ENCODE measurements at places on chromosomes 1 and 21.

GRCh38 chr1:241639623-241640148 is 483 bp downstream of the CHML start:
- DNase-seq = no peak

DNA sequence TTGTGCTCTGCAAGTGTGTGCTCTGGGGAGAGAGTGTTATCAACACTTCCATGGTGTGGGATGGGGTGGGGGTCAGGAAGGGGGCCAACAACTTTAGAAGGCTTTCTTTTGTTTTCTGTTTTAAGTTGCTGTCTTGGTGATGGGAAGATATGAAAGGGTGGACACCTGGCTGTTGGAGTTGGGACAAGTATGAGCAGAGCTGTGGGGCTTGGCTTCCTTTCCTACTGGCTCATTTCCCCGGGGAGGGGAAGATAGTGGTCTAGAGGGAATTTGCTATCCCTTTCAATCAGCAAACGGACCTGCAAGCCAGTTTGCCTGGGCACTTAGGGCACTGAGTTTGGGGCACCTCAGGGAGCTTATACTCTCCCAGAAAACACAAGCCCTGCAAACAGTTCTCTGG is 19.2 kb downstream of the IER5 start:
- no peak for DNase-seq

- DNase-seq = peak; percentile 55
Measured at GRCh38 chr21:42198929-42199867, 19.7 kb upstream of the ABCG1 start.

DNA sequence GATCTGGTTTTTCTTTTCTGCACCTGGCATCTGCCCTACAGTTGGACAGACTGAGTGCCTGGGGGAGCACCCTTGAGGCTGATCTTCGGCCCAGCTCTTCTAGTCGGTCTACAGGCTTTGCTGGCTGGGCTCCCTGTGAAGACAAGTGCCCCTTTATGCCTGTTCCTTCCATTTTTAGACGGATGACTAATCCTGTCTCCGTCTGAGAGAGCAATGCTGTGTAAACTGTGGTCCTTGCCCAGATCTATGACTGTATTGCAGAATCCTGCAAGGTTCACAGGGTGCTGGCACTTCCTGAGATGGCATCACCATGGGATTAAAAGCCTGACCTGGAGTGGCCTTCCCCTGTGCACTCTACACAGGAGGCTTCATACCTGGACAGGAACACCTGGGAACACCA is 47.6 kb upstream of the SAMD13 start:
- peak; percentile 82 for DNase-seq

DNA sequence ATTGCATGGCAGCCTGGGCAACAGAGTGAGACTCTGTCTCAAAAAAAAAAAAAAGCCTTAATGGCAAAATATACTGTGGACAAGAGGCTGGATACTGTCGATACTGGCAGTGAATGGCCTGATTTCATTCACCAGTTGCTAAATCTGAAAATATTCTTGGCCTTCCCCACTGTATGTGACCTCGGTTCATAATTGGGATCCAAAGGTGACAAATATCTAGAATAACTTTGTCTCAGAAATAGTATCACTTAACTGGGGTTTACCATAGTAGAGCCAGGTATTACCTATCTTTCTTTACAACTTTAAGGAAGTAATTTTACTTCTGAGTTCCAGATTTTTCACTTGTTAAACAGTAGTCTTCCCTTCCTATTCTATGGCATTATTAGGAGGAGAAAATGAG is 8.4 kb downstream of the MTF2 start:
- no peak for DNase-seq

DNA sequence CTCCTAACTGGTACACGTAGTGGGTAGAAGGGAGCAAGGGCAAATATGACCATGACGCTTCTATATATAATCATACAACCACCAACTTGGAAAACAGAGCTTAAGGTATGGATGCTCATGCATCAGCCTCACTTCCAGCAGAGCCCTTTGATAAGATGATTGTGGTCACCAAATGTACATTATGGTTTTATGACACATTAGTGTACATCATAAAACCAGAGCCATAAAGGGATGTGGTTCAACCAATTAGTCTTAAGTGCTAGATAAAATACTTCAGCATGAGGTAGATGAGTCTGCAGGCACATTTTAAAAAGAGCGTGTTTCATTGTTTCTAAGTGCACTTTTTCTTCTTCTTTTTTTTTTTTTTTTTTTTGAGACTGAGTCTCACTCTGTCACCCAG is 43.7 kb downstream of the NIBAN1 start:
- no peak for DNase-seq

- DNase-seq = no peak
Measured at GRCh38 chr1:207172321-207172720, 68.3 kb downstream of the C4BPA start.

- DNase-seq = no peak
Measured at GRCh38 chr1:35556484-35557117, 602 bp downstream of the KIAA0319L start.

- no peak for DNase-seq
Measured at GRCh38 chr1:115854005-115854404, 13.1 kb upstream of the NHLH2 start.

GRCh38 chr1:180267211-180267561 is 37.1 kb downstream of the LHX4 start:
- no peak for DNase-seq

DNA sequence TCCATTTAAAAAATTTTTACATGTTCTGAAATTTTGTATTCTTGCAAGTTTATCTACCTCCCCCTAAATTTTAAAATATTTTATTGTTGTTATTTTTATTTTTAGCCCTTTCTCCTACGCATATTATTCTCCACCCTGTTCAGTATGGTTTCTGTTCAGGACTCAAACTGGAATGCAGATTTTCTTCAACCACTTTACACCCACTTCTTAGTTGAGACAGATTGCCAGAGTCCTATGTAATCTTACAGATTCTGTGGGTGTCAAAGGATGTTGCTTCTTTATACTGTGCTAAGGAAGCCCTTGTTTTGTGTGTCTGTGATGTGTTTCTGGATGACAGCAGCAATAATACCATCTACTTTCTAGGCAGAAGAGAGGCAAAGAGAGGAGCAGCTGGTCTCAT is 20.7 kb upstream of the PPP1R8 start:
- no peak for DNase-seq

DNA sequence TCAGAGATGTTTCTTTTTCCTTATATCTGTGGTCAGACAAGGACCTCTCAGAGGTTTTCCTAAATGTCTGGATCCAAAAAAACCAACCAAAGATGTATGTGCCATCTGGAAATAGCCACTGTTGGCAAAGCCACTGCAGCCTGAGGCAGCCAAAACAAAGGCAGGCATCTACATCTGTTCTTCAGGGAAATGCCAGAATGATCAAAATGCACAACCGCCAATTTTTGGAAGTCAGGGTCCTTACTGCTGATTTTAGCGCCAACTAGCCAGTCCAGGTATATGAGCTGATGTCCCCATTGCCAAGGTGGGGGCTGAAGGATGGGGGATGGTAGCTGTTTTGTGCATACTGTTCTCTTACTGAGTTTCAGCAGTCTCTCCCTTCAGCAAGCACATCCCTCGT is 45.9 kb downstream of the SYT14 start:
- DNase-seq = no peak

GRCh38 chr1:198574325-198574724 is 33.8 kb upstream of the ATP6V1G3 start:
- DNase-seq = no peak

- DNase-seq = no peak
Measured at GRCh38 chr1:42000766-42001165, 82.0 kb upstream of the HIVEP3 start.

GRCh38 chr1:208587110-208587509 is 342.9 kb upstream of the PLXNA2 start:
- DNase-seq = no peak

DNA sequence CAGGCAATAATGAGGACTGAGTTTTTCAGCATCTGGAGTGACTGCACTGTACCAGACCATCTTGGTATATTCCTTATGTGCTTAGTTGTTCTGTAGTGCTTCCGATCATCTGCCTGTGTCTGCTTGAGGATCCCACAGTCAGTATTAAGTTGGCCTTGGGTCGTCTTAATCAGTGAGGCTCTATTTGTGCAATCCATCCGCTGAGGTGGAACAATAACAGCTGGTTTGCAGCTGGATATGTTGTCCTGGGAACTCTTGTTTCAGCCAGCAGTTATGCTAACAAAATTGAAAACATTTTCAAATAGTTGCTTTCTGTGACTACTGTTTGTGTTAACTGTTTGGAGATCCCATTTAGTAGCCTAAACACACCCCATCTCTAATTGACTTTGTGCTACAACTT is 73.7 kb downstream of the LAMC1 start:
- no peak for DNase-seq

GRCh38 chr1:16184557-16185303 is 27.7 kb downstream of the ARHGEF19 start:
- no peak for DNase-seq

GRCh38 chr1:234412830-234413229 is 39.6 kb downstream of the COA6 start:
- no peak for DNase-seq

DNA sequence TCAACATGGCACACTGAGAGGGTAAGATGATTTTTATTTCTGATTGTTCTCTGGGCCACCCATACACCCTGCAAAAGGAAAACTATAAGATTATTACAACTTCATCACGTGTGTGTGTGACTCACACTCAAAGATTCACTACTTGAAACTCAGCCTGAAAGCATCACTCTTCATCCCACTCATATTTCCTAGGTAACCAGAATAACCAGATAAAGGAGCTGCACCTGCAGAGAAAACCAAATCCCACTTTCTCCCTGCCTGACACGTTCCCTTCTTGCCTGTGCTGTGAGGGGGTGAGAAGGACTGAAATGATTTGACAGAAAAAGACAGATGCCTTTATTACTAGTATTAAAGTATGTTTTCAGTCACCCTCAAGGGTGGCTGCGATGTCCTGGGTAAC is 131.6 kb downstream of the TGFBR3 start:
- DNase-seq = peak; percentile 15

GRCh38 chr1:6373961-6374720 is 19.4 kb downstream of the ACOT7 start:
- no peak for DNase-seq

DNA sequence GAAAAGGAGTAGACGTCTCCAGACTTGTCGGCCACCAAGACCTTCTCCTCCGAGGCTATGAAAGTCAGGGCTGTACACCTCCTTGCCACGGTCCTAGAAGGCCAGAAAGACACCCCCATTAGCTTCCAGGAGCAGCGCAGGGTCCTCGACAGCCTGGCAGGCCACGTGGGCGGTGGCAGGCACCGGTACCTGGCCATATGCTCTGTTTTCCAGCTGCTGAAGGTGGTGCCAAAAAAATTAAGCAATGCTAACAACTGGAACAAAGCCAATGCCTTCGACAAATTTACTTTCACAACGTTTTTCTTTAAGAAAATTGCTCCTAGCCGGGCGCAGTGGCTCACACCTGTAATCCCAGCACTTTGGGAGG is 15.9 kb downstream of the WDR4 start:
- DNase-seq = no peak

DNA sequence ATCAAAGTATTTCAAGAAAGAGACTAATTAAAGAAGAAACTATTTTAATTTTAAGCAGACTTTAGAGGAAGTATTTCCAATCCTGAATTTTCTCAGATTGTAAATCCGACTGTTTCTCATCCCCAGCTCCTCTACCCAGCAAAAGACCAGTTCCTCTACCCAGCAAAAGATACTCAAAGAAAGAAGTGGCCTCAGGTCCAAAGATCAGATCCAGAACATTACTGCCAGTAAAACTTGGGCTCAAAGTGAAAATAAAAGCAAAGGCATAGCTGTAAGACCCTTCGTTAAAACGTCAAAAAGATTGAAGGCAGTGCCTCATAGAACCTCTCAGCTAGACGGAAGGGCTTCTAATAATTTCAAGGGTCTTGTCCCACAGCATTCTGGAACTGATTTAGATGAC is 50.0 kb downstream of the LRRC8B start:
- DNase-seq = no peak

DNA sequence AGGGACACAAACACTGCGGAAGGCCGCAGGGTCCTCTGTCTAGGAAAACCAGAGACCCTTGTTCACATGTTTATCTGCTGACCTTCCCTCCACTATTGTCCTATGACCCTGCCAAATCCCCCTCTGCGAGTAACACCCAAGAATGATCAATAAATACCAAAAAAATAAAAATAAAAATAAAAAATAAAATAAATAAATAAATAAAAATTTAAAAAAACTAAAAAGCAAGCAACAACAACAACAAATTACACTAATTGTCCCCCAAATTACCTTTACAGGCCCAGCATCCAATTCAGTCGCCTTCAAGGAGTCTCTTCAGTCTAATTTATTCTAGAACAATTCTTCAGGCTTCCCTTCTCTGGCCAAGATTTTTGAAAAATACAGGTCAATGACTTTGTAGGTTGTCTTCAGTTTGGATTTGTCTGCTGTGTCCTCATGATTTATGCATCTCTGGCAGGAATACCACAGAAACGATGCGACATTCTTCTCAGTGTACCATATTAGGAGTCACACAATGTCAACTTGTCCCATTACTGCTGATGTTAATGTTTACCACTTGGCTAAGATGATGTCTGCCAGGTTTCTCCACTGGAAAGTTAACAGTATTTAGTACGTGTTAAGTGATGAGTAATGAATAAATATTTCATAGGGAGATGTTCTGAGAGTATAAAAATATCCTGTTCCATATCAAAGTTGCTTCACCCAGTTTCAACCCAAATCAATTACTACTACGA is 20.3 kb upstream of the BMP8B start:
- DNase-seq = no peak
